Stimulated activated CD8-positive, alpha-beta memory T cell treated with anti-CD3 and anti-CD28 coated beads, Interleukin-15, amount 100 ng/mL, for 48 hours (primary cell): ENCODE measurements at places on chromosomes 5 and 9.

DNA sequence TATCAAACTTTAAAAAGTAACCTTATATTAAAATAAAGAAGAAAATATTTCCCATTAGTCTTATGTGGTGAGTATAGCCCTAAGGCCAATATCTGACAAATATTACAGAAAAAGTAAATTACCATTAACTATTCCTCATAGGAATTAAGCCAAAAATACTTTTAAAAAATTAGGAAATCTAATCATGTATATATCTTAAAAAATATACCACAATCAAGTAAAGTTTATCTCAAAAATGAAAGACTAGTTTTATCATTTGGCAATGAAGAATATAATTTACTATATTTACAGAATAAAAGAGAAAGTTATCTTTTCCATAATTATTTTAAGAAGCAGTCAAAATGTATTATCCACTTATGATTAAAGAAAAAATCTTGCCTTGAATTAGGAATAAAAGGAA lies 458.8 kb upstream of the ZNF462 start:
- no peak for DNase-seq

DNA sequence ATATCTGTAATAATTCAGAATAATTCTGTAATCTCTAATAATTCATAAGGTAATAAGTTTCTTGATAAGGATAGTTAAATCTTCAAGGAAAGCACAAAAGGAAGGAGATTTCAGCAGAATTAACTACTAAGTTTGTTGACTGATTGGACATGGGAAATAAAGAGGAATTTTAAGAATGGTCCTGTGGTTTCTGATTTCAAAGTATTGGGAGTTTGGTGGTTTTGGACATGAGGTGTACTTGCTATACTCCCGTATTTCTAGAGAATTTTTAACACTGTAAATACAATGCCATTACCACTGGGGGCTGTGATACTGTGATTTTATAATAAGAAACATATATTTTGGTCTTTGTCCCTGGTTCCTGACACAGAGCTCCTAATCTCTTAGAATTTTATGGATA lies 123.9 kb downstream of the UNC13B start:
- no peak for DNase-seq

DNA sequence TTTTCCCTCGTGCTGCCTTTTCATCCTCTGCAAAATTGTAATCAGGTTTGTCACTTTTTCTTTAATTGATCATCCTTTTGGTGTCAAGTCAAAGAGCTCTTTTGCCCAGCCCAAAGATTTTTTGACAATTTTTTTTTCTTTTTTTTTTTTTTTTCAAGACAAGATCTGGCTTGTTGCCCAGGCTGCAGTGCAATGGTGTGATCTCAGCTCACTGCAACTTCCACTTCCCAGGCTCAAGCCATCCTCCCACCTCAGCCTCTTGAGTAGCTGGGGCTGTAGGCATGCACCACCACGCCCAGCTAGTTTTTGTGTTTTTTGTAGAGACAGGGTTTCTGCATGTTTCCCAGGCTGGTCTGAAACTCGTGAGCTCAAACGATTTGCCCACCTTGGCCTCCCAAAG lies 36.7 kb downstream of the CDK7 start:
- DNase-seq: no peak

DNA sequence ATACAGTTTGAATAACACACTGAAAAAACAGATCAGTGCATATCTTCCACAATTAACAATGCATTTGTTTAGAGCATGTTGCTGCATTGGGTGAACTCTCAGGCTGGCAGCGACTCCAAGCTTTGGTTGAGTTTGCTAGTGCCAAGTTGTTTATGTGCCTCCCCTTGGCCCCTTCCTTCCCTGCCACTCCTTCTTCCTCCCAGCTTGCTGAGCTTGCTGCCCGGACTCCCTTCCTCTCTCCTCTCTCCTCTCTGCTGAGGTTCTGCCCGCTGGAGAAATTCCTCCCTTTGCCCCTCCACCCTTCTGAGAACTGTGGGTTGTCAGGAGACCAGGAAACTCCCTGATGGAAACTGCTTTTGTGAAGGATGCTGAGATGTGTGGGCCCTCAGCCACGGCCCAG lies 247.3 kb downstream of the PDZD2 start:
- DNase-seq: no peak

GRCh38 chr5:121630402-121630801 lies 221.3 kb upstream of the FTMT start:
- no peak for DNase-seq

DNA sequence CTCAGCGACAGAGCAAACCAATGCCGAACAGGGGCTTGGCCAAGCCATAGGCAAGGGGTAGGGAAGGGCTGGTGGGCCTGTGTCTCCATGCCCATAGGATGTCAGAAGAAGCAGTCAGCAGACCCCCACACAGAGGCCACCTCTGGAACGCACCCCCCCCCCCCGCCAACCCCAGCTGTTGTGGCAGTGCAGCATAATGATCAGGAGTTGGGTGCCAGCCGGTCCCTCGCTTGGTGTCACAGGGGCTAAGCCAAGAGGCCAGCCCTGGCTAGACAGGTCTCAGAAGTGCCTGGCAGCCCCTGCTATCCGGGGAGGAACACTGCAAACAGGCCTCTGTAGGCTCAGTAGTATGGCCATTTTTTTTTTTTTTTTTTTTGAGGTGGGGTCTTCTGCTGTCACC lies 3.7 kb upstream of the MXD3 start:
- no peak for DNase-seq

DNA sequence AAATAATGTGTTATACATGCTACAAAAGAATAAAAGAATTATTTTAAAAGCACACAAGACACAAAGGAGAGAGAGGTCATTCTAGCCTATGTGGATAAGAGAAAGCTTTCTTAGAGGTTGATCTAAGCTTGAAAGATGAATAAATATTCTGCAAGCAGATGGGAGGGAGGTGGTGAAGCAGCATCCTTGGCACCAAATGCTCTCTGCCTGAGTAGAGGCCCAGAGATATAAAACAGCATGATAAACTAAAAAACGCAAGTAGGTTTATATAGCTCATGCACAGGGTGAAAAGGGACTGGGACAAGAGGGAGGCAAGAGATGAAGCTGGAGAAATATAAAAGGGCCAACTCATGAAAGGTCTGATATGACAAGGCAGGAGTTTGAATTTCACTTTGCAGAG lies 283.2 kb upstream of the POU5F2 start:
- DNase-seq: no peak

- DNase-seq: no peak
These were observed 442.0 kb downstream of the ACTL7B start for GRCh38 chr9:108413809-108414208.

- no peak for DNase-seq
These were observed 1917.9 kb downstream of the EFNA5 start for GRCh38 chr5:105752801-105753200.
